ENCODE measurements at places on chromosomes 5 and 9. TPM values are rescaled to one million over a fixed set of nuclear protein-coding genes. Genes with fewer than 3 reads are reported as not detected.

- H3K27ac ChIP-seq = no peak overlapping the region
- H3K4me1 ChIP-seq = no peaks in the 10 kb centered on the region
- DNase-seq = no peak
- no peak overlapping the region for H3K4me3 ChIP-seq
- H3K36me3 ChIP-seq = no peaks in the 10 kb centered on the region
Observed at GRCh38 chr5:106906199-106906598, 764.5 kb downstream of the EFNA5 start.

GRCh38 chr5:80973027-80973426 lies 12.9 kb downstream of the RASGRF2 start:
- H3K27me3 ChIP-seq = no peaks in the 10 kb centered on the region
- H3K4me1 ChIP-seq = peaks cover 3% of the 10 kb centered on the region
- no peak for DNase-seq
- H3K36me3 ChIP-seq = no peaks in the 10 kb centered on the region

GRCh38 chr5:82439750-82440445 lies 161.7 kb upstream of the RPS23 start:
- no peak overlapping the region for H3K27ac ChIP-seq
- H3K27me3 ChIP-seq = no peaks in the 10 kb centered on the region
- no peaks in the 10 kb centered on the region for H3K4me1 ChIP-seq
- no peak for DNase-seq
- no peak overlapping the region for H3K4me3 ChIP-seq
- H3K36me3 ChIP-seq = no peaks in the 10 kb centered on the region

GRCh38 chr5:180054226-180054625 lies 17.3 kb downstream of the RNF130 start:
- no peak overlapping the region for H3K27ac ChIP-seq
- no peaks in the 10 kb centered on the region for H3K36me3 ChIP-seq
- no peaks in the 10 kb centered on the region for H3K4me1 ChIP-seq
- no peak for DNase-seq
- no peaks in the 10 kb centered on the region for H3K27me3 ChIP-seq

- no peak overlapping the region for H3K27ac ChIP-seq
- no peaks in the 10 kb centered on the region for H3K36me3 ChIP-seq
- no peaks in the 10 kb centered on the region for H3K27me3 ChIP-seq
Observed at GRCh38 chr9:111282845-111283244, 47.2 kb downstream of the OR2K2 start.

- no peak overlapping the region for H3K27ac ChIP-seq
- DNase-seq = no peak
- no peaks in the 10 kb centered on the region for H3K27me3 ChIP-seq
- no peak overlapping the region for H3K4me3 ChIP-seq
Observed at GRCh38 chr5:174504266-174504726, 220.1 kb upstream of the MSX2 start.

GRCh38 chr9:68416936-68417564 lies 60.6 kb downstream of the PGM5 start:
- DNase-seq = no peak
- H3K27ac ChIP-seq = peak overlapping the region; percentile 55
- H3K27me3 ChIP-seq = no peaks in the 10 kb centered on the region

GRCh38 chr5:173809014-173809413 lies 79.1 kb upstream of the CPEB4 start:
- no peaks in the 10 kb centered on the region for H3K36me3 ChIP-seq
- H3K4me1 ChIP-seq = no peaks in the 10 kb centered on the region
- DNase-seq = no peak
- H3K27ac ChIP-seq = no peak overlapping the region
- no peaks in the 10 kb centered on the region for H3K27me3 ChIP-seq

GRCh38 chr5:14824499-14824898 lies 47.1 kb downstream of the ANKH start:
- H3K27me3 ChIP-seq = no peaks in the 10 kb centered on the region
- no peak overlapping the region for H3K4me3 ChIP-seq

DNA sequence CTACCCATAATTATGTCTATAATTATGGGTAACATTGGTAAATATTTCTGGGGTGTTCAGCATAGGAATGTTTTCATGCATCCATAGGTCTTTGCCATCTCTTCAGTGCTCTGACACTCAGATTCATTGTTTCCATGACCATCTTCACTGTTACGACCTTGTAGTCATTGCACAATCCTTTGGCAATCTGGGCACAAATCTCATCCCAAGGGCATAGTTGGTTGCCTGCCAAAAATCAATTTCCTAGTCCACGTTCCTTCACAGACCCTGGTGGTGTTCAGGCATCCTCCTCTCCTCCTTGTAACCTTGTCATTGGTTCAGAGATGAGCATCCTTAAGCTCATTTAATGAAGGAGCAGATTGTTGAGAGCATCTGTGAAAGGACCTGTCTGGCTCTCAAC lies 1400.7 kb downstream of the CDH12 start:
- no peak overlapping the region for H3K4me3 ChIP-seq
- no peak overlapping the region for H3K27ac ChIP-seq
- no peaks in the 10 kb centered on the region for H3K36me3 ChIP-seq
- H3K27me3 ChIP-seq = no peaks in the 10 kb centered on the region

The C5orf52 gene
- total RNA-seq = not detected

The RPS23 gene
- total RNA-seq = 482 TPM

The ARL14EPL gene
- not detected for total RNA-seq
